ENCODE measurements at places on chromosomes 11 and 22.

DNA sequence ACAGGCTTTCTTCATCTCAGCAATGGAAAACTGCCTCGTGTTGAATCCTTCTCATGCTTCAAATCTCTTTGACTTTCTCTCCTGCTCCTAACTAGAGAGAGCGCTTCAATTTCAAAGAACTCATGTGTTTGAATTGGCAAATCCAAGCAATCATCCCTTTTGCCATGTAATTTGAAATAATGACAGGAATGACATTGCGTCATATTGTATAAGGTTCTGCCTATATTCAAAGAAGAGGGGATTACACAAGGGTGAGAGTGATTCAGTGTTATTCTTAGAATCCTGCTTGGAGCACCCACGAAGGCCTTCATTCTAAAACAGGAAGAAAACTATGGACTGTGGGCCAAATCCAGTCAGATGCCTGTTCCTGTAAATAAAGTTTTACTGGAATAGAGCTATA is 720.6 kb downstream of the JRKL start:
- DNase-seq = no peak

DNA sequence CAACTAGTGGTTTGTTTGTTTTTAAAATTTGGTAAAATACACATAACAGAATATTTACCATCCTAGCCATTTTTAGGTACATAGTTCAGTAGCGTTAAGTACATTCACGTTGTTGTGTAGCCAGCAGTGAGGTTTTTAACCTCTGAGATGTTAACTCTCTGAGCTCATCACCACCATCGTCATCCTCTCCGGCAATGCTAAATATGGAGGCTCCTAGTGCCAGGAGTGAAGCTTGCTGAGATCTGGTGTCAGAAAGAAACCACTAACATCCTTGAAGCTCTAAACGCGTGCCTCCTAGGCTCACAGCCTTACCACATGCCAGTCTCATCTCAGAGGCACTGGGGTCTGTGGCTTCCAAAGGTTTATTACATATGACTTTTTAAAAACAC is 330.2 kb upstream of the B3GAT1 start:
- DNase-seq = peak; percentile 57

GRCh38 chr11:84800755-84801346 is 826.3 kb downstream of the DLG2 start:
- DNase-seq = no peak

GRCh38 chr11:69959461-69959860 is 118.7 kb upstream of the ANO1 start:
- no peak for DNase-seq

- no peak for DNase-seq
Observed at GRCh38 chr11:131998020-131998419, 627.6 kb downstream of the NTM start.

DNA sequence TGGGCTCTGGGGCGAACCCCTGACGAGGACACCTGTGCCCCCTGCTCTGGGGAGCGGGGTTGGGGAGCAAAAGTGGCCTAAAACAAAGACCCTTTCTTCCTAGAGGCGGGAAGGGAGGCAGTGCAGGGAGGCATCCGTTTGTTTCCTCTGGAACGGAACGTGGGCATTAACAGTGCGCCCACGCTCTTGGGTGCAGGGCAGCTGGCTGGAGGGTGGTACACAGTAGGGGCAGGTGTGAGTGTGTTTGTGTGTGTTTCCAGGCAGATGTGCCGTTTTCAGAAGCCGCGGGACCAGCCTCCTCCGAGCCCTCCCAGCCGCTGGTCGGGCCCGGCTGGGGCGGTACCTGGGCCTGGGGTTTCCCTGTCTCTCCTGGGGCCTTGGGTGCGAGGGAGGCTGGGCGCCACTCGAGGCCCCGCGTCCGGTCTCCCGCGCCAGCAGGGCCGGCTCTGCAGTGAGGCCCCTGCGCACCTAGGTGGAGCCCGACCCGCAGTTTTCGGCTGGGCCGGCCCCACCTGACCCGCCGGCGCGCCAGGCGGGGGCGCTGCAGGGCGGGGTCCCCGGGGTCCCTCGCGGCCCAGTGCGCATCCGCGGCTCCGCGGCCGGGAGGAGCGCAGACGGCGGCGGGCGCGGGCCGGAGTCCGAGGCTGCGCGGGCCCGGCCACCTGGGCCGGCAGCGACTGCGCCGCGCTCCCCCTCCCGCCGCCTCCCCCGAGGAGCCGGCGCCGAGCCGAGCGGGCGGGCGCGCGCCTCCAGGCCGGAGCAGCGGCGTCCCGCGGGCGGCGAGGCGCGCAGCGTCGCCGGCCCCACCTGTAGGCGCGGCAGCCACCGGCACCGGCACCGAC is 1252.7 kb downstream of the BRD1 start:
- DNase-seq = no peak

- DNase-seq = no peak
Observed at GRCh38 chr22:21818487-21819182, 48.8 kb downstream of the MAPK1 start.

DNA sequence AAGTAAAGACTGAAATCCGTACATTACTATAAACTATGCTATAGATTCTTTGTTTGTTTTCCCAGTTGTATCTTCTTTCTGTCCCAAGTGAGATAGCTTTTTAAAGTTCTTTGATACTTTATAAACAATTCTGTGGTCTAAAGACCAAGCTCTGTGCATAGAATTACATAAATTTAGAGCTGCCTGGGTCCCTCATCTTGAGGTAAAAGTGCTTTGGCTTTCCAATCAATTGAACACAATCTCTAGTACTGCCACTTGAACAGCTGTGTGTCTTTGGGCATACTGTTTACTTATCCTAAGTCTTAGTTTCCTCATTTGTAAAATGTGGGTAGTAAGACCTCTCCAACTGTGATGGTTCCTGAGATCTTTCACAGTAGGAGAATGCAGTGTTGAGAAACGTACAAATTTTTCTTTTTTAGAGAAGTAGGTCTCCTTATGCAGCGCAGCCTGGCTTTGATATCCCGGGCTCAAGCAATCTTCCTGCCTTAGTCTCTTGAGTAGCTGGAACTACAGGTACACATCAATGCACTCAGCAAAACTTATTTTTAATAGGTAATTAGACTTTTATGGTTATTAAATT is 2.5 kb upstream of the EED start:
- no peak for DNase-seq

DNA sequence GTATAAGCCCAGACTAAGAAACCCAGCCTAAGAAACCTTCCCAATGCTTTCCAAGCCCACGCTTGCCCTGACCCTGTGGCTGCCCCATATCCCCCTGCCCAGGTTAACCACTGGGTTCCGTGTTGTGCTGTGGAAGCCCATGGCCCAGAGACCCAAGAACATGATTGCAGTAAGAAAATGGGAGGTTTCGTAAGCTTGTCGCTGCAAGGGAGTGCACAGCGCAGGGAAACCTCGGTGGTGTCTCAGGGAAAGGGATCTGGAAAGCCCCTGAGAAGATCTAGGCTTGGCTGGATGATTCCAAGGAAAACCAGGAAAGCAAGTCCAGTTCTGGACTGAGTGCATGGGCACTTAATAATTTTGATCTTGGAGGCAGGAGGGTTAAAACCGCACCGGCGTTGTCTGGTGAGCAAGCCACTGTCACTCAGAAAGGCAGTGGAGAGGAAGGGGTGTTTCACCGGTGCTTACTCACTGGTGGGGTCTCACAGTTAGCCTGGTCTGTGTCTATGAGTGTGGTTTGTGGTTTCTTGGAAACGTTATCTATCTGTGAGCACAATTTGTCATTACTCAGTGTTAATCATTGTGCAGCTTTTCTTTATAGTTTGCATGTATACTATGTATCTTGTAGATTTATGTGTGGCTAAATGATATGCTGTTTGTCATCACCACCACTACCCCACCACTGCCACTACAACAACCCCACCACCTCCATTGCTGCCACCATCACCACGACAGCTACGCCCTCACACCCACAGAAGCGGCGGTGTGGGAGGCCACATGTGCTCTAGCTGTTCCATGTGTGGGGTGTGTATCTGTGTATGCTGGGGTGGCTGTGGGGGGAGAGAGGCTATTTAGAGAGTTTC is 53.3 kb upstream of the PRDM11 start:
- DNase-seq = peak; percentile 68

DNA sequence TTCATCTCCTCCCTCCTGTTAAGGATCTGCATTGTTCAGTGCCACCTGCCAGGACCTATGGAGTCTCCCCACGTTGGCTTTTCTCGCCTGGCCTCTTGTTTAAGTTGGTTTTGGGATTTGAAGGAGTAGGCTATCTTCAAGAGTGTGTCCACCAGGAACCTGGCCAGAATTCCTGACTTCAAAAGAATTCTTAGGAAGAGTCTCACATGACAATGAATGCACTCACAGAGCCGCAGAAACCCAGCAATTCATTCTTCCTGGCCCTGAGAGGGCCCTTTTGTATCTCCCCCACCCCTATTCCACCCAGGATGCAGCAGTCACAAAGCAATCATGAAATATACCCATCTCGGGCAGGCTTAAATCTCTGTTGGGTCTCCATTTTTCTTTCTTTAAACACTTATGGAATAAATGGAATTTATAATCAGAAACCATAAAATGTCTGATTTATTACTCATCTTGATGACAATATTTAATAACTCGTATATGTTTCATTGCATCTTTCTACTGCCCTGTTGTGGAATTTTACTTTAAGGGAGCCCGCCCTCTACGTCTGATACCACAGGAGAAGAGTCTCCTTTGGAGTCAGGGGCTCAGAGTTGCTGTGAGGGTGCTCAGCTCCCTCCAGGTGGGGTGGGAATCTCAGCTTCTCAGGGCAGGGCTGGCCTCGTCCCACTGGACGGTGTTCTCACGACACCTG is 507.0 kb downstream of the NTM start:
- DNase-seq = no peak

- no peak for DNase-seq
Observed at GRCh38 chr11:44344921-44345320, 35.0 kb upstream of the ALX4 start.

DNA sequence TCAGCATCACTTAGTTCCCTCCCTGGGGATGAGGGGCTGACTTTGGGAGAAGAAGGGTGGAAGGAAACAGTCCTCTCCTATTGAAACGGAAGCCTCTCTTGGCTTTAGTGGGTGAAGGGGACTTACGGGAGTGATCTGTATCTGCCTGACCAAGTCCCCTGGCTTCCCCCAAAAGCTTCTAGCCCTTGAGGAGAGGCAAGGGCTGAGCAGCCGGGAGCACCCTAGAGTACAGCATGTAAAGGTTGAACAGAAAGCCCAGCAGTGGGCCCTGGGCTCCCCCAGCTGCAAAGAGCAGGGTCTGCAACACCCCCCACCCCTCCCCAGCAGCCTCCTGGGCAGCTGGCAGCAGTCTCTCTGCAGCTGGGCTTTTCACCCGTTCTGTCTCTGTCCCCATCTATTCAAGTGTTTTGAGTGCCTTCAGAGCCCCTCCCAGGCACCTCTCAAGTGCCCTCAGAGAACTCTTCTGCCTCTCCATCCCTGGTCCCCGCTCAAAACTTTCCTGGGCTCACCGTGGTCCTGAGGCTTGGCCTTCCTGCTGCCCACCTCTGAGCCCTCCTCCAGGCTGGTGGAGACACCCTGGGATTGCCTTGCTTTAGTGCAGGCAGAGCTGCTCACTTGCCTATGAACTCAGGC is 2.7 kb downstream of the CAPN5 start:
- DNase-seq = no peak

DNA sequence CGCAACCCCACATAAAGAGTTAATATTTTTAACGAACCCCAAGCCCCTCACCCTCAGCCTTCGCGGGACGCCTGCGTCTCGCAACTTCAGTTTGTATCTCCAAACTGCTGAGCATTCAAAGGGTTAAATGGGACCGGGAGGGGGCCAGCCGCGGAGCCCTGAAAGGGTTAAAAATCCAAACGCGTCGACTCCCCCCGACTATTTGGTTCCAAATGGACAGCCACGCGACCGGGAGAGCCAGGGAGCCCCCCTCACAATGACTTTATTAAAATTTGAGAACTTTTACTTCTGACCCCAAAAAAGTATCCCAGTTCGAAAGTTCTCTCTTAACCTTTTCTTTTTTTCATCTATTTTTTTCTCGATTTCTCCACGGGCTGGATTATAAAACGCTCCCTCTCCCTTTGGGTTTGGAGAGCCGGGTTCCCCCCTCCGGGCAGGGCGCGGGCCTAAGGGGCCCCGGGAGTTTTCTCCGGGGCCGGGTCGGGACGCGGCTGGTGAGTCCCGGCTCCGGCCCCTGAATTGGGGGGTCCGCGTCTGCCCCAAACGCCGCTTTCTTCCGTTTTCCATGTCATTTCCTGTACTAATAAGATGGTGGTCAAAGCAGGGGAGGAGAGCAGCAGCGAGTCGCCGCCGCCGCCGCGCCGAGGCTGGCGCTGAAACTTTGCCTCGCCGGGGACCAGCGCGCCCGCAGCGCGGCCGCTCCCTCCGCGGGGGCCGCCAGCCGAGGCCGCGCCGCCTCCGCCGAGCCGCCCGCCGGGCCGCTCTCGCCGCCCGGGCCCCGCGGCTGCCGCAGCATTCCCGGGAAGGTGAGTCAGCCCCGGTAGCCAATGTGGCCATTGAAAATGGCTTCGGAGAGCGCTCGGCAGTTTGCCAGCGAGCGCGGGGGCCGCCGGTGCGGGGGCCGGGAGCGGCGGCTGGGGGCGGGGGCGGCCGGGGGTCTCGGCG is at the start of gene PRDM11:
TSS of gene PRDM11 (plus strand) at position 568 of the 945 bp plus-strand sequence. CDS start 35,128 bp downstream, outside the sequence.
- DNase-seq = peak; percentile 38

GRCh38 chr22:44711241-44711560 is 9.2 kb downstream of the PRR5 start:
- no peak for DNase-seq

DNA sequence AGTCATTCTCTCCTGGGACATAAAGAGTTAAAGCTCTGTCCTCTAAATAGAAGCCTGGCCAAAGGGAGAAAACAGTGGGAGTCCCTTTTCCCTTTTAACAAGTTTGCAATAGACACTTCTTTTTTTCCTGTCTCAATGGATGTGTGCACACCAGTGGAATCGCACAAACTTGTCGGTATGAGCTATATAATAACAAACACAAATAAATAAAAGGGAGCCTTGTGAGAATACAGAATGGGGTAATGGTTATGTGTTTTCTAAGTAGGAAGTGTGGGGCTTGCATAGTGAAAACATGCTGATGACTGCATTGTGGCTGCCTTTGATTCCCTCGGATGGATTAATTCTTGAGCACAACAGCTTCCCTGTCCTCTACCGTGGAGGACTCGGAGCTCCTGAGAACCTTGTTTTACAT is 131.9 kb downstream of the WNT7B start:
- DNase-seq = no peak

DNA sequence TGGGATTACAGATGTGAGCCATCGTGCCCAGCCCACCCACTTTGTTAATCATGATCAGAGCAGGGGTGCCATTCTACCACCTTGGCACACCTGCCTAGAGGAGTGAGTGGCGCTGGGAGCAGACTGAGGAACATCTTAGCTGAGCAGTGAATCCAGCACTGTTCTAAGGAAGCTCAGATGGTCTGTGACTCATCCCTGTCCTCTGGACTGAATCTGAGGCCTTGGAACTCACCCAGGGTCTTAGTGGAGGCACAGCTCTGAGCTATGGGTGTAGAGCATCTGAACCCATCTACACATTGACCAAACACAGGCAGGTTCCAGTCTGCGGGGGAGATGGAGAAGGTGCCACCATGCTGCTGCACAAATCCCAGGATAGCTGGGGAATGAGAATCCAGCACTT is 14.9 kb downstream of the PGAP2 start:
- no peak for DNase-seq
